ENCODE measurements at places on chromosomes 2 and 18.
A peak's percentile ranks its signal among the peaks of the same experiment; 100 is the strongest.

- peak; percentile 90 for DNase-seq
Observed at GRCh38 chr18:77127769-77128671, 4.6 kb downstream of the MBP start.

DNA sequence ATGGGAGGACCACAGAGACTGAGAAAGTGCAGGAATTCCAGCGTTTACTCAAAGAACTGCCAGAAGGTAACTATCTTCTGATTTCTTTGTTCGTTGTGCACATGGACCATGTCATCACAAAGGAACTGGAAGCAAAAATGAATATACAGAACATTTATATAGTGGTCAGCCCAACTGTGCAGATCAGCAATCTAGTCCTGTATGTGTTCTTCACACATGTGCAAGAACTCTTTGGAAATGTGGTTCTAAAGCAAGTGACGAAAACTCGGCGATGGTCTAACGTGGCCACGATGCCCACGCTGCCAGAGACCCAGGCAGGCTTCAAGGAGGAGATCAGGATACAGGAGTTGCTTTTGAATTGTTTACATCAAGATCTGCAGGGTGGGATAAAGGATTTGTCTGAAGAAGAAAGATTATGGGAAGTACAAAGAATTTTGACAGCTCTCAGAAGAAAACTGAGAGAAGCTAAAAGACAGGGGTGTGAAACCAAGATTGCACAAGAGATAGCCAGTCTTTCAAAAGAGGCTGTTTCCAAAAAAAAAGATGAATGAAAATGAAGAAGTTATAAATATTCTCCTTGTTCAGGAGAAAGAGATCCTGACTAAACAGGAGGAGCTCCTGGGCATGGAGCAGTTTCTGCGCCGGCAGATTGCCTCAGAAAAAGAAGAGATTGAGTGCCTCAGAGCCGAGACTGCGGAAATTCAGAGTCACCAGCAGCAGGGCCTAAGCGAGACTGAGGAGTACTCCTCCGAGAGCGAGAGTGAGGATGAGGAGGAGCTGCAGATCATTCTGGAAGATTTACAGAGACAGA is 8.3 kb upstream of the CHST10 start:
- peak; percentile 23 for DNase-seq

GRCh38 chr2:237053066-237053465 is 32.6 kb upstream of the COPS8 start:
- no peak for DNase-seq

DNA sequence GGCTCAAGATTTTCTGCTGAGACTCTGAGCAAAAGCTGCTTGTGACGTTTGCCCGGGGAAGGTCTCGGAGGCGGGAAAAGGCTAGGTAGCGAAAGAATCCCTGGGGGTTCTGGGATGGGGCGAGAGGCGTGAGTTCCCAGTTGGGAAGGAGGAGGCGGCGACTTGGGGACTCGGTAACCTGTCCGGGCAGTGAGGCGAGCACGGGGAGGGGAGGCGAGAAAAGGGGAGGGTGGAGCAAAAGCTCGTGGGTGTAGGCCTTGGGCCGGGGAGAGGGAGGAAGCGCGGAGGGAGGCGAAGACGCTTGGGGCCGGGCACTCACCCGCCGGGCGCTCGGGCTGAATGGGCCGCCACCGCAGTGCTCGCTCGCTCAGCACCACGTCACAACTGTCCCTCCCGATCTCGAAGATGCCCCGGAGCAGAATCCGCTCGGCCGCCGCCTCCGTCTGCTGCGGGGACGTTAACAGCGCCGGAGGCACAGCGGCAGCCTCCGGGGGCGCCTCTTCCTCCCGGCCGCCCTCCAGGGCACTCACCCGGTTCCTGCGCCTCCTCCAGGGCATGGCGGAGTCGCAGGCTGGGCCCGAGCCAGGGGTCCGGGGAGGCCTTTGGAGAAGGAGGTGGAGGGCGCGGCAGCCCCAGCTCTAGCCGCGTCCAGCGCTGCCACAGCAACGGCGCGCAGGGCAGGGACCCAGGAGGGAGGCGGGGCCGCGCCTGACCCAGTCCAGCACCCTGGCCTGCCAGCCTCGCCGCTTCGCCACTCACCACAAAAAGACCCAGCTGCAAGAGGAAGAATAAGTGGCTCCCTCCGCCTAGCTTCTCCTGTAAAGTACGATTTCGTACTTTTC is at the start of gene CERKL:
Gene CERKL (minus strand): TSS at position 656 of the 842 bp plus-strand sequence. CDS start 99 bp downstream, at position 557.
- peak; percentile 33 for DNase-seq

GRCh38 chr2:202797944-202798343 is 73.6 kb downstream of the ICA1L start:
- DNase-seq: no peak

DNA sequence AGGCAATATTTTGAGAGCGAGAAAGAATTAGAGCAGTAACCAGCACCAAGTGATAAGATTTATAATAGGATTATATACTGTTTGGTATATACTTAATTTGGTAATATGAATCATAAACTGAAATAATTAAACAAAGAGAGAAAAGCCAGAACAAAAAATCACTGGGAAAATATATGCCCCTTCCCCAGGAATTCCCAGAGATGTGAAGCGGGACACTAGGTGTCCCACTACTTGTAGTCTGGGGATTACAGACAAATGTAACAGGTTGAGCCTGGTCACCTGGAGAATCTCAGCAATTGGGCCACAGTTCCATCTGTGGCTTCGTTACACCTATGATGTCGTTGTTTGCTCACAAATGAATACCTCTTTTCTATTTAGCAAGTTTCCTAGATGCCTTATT is 256.1 kb upstream of the CHAC2 start:
- no peak for DNase-seq

DNA sequence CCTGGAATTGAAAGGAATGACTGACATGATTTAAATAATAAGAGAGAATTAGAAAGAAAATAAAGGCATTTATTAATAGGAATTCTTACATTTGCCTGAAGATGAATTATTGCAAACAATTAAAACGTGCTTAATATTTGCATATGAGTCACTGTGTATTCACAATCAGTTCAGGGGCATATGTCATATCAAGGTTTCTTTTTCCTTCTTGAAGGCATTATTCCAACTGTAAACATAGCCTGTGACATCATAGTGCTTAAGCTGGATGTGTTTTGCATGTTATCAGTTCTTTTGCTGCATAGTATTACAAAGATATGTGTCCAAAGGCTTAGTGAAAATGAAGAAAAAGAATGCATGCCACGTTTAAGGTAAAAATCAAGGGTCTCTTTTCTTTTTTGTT is 80.8 kb downstream of the MEIS1 start:
- no peak for DNase-seq

- no peak for DNase-seq
Observed at GRCh38 chr2:133809485-133809884, 241.2 kb upstream of the NCKAP5 start.

DNA sequence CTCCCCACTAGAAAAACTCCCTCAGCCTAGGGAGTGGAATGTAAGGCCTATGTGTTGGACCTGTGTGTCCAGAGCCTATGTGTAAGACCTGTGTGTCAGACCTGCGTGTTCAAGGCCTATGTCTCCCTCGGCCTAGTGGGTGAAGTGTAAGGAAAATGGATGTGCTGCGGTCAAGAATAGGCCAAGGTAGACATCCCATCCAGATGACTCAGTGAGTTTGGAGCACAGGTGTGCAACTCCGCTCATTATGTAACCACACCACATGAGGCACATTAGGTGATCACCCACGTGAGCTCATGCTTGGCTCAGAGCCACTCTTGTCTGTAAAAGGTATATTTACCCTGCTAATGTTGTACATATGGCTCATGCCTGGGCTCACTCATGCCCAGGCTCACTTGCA is 565.3 kb upstream of the CRIM1 start:
- DNase-seq: no peak

DNA sequence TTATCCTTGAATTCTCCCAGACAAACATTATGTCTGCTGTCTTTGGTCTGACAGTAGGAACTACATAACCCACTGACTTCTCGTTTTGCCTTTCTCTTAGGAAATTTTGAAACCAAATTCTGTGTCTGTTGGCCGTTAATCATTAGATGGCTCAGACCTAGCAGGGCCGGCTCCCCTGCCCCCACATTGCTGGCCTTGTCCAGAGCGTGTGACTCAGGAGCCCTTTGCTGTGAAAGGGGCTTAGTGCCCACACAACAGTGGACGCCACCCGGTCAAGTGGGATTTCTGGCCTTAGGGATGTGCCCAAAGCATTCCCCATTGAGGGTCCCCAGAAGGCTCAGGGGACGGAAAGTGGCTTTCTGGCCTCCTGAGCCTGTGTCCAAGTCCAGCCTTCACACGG is 137.5 kb downstream of the CTIF start:
- DNase-seq: no peak

DNA sequence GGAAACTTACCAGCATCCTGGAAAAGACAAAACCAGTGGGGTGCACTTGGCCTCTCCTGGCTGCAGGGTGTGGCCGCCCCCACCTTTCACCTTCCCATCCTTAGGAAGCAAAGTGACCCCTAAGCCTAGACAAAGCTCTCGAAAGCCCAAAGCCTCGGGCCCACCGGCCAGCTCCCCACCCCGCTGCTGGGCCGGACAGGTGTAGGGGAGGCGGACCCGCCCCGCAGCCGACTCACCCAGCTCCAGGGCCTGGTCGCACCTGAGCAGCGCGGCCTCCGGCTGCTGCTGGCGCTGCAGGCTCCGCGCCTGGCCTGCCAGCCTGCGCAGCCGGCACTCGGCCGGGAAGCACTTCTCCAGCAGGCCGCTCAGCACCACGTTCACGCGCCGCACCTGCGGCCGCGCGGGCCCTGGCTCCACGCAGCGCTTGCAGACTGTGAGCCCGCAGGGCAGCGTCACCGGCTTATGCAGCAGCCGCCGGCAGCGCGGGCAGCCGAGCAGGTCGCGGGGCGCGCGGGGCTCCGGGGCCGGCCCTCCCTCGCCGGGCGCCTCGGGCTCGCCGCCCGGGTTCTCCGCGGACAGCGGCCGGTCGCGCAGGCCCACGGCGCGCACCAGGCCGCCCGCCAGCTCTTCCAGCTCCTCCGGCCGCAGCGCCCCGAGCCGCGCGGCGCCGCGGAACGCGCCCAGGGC is 979 bp downstream of the LONRF2 start:
- peak; percentile 57 for DNase-seq

DNA sequence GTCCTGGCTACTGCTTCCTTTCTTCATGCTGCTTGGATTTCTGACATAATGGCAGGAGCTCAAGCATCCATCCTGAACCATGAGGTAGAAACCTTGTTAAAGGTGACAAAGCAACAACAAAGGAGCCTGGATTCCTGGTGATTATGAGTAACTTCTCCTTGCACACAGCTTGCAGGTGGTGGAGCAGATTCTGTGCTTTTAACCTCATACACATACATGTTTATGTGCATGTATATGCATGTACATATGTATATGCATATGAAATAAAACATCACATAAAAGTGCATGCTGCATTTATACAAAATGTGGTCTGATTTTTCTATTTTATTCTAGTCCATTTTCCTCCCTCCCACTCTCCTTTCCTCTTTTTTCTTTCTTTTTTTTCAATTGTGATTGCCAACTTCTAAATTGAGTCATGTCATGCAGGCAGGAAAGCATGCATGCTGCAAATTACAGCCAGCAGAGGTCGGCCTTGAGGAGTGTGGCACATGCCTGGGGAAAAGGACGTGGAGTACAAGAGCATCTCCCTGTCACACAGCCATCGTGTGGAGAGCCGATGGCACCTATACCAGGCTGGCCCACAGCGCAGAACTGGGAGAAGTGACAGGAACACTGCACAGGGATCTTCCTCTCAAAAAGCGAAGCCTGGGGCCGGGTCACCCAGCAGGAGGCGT is 17.9 kb downstream of the LCT start:
- peak; percentile 59 for DNase-seq

GRCh38 chr2:226575928-226576327 is 223.7 kb downstream of the IRS1 start:
- no peak for DNase-seq

GRCh38 chr18:5948237-5948636 is 52.9 kb upstream of the TMEM200C start:
- DNase-seq: no peak

DNA sequence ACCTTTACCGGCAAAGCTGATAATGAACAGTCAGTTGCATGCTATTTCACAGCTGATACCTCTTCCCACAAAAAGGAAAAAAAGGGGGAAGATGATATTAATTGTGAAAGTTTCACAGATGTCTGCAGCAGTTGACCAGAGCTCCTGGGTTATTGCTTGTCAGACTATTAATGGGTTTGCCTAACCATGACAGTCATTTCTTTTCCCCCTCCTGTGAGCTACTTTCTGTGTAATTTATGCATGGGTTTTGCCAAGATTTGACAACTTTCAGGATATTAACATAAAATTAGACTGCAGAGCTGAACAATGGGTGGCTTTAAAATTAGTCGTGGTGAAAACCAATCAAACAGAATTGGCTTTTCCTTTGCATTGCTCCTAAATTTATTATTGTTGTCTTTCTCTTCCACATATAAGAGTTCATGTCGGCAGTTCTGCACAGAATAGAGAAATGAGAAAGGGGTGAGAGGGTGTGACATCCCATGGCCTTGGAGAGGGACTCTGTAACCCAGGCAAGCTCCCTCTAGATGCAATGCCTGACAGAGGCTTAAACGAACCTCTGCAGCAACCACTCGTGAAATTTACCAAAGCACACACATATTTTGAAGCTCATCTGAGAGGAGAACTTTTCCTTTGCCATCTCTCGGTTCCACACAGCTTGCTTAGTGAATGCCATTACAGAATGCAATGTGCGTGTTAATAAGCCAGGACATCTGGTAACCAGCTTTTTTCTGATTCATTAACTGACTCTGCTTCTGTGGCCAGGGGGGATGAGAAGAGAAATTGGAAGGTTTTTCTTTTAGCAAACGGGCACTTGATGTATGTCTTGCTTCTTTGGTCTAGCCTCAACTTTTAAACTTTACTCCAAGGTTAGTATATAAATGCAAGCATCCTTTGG is 82.2 kb upstream of the ITGA4 start:
- DNase-seq: peak; percentile 48

GRCh38 chr18:37572736-37573135 is 7.1 kb upstream of the CELF4 start:
- DNase-seq: no peak

- no peak for DNase-seq
Observed at GRCh38 chr2:99680946-99681345, 191.1 kb upstream of the REV1 start.

- DNase-seq: no peak
Observed at GRCh38 chr18:23933407-23933806, 81.1 kb upstream of the TTC39C start.

DNA sequence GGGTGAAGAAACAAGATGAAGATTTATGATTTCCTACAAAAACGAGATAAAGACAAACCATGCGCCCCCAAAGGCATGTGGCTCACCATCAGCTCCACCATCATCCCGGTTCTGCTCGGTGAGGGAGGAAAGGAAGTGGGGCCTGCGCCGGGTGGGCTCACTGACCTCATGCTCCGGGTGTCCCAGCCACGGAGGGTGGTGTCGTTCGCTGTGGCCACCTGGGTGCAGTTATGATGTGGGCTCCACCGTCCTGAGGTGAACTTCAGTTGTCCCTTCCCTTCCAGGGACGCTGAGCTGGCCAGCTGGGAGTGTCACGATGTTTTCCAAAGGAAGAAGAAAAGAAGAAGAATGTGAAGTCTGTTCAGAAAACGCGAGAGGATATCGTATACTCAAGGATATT is 180.9 kb downstream of the EIPR1 start:
- DNase-seq: no peak

Data from hematopoietic multipotent progenitor cell treated with erythropoietin and hydrocortisone succinate and interleukin-3 and kit ligand, for 6 days (in vitro differentiated cells).